ENCODE measurements at places on chromosomes 7 and 10.

DNA sequence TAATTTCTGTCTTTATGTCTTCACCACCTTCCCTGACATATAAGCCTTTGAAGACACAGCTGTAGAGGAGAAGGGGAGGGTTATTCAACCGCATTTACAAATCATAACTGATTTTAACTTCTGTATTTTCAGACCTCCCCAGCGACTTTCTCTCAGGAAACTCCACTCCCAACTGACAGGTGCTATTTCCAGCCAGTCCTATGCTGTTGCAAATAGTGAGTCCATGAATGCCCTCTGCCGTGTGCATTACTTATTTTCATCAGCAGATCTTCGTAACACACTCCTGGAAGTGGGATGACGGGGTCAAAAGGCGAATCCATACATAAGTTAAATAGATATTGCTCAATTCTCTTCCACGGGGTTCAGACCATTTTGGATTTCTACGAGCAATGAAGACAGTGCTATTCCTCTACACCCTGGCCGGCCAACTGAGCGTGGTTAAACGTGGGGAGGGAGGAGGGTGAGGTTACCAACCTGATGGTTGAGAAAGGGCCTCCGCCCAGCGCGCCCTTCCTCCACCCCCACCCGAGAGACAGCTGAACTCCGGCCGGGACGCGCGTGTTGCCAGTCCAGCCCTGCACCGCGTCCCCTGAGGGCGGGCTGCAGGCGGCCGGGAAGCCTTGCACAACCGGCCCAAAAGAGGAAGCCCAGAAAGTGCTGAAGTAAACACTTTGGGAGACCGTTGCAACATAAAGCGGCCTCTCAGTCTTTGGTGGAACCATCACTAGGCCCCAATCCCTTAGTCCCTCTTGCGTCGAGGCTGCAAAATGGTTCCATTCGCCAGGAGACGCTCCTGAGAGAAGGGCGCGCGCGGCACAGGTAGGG, at the start of gene APBB1IP:
APBB1IP (plus strand) TSS at position 705 of the 825 bp plus-strand sequence. CDS start 53,986 bp downstream, outside the sequence.
- ATAC-seq: peak; percentile 93

DNA sequence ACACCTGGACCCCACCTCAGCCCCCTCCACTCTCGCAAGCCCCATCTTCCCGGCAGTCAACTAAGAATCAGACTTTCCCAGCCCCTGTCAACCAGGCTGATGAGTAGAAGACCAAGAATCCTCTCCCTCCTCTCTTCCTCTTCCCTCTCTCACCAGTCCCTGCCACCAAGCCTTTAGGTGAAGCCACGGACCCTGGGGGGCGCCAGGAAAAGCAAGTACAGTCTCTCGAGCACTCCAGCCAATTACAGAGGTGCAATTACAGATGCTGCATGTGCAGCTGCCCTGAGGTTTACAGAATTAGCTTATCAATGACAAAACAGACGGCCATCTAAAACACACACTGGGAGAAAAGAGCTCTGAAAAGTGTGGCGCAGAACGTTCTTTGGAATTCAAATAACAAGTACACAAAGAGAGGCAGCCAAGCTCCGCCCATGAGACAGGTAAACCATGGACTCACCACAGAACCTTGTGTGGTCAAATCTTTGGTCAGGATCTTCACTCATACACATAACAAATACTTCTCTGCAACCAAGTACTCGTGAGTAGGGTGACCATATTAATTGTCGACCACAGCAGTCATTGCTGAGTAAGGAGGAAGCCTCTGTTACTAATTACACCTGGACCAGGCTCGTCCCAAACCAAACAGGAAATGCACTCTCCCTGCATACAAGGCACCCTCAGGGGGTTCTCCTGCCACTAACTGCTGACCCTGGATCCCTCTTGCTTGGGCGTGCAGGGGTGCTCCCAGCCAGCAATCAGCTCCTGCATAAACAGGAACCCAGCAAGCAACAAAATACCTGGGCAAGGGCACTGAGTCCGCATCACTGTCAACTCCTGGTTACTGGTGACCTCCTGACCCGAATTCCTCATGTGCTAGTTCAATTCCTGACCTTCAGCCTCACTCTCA, 189.2 kb downstream of the FAM107B start:
- ATAC-seq: no peak

GRCh38 chr7:135189221-135189662, 18.7 kb upstream of the CYREN start:
- ATAC-seq: no peak

- ATAC-seq: no peak
Observed at GRCh38 chr10:70038923-70039322, 13.7 kb upstream of the MACROH2A2 start.

DNA sequence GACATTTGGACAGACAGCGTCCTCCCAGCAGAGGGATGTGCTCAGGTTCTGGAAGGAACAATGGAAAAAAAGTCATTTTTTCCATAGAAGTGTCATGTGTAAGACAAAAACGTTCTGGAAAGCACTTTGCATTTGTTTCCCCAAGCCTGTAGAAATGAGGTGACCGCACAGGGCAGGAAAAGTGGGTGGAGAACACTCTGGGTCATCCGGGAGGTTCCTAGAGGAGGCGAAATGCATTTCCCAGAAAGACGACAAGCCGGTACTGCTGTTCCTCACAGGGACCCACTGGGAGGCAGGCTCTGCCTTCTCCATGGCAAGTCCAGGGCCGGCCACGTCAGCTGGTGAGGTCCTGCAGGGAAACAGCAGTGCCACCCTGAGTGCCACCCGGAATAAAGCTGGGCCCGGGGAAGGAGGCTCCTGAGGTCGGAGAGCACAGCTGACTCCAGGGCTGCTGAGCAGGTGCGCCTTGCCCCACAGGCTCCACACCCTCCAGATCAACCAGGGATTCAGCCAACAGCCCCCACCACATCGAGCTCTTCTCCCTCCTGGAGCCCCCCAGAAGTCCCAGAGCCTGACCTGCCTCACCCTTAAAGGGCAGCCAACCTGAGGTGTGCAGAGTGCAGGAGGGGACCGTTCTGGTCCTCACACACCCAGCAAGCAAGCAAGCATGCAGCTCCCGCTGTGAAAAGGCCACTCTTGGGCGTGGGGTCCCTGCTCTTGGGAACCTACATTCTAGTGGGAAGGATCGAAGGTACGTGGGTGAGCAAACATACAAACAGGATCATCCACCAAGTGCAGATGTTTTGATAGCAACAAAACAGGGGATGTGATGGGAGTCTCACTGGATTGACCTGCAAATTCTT, 28.8 kb upstream of the INPP5A start:
- no peak for ATAC-seq

DNA sequence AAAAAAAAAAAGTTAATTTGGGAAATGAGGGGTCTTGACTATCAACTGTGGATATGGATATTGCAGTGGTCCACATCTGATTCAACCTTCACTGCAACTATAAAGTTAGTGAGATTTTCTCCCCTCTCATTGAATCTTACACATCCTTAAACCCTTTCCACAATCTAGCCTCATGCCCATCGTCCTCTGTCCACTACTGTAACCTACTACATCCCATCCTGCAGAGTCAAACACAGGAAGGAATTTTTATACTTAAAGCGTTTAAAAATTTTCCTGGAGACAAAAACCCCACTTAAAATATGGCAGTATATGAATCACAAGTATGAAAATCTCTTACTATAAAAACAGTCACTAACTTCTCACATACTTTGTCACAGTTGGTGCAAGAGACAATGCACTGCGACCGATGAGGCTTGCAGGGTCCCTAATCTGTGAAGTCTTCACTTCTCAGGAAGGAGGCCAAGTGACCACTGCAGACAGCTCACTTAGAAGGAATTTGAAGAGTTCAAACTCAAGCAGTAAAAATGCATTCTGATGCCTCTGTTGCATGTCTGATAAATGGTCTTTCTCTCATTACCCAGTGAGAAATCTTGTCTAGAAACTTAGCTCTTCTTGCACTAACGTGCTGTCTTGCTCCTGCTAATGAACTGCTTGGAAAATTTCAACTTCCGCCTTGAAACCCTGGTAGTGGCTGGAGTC, 50.3 kb upstream of the ST8SIA6 start:
- ATAC-seq: no peak

GRCh38 chr10:23412223-23412622, 26.7 kb upstream of the OTUD1 start:
- peak; percentile 62 for ATAC-seq

DNA sequence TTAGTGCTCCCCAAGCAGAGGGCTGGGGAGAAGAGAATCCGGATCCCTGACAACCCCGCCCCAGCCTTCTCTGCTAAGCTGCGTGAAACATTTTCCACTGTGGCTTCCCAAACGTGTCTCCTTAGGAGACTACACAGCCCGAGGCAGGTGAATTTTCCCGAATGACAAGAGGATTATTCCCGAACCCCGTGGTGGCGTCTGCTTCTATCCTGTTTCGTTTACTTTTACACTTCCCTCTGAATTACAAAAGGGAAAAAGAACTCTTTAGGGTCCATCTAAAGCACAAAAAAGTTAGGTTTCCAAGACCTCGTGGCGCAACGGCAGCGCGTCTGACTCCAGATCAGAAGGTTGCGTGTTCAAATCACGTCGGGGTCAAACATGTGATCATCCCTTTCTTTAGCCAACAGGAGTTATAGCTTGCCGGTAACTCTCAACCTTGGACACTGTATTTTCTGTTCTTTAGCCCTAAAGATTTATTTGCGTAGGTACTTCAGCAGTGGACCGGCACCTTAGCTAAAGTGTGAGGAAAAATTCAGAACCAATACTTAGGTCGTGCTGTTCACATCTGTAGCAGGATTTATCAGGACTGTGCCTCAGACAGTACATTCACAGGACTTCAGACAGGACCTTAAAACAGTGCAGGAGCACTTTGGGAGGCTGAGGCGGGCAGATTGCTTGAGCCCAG, 3.2 kb upstream of the ZNF789 start:
- no peak for ATAC-seq

GRCh38 chr7:158239290-158239981, 348.2 kb downstream of the PTPRN2 start:
- no peak for ATAC-seq

DNA sequence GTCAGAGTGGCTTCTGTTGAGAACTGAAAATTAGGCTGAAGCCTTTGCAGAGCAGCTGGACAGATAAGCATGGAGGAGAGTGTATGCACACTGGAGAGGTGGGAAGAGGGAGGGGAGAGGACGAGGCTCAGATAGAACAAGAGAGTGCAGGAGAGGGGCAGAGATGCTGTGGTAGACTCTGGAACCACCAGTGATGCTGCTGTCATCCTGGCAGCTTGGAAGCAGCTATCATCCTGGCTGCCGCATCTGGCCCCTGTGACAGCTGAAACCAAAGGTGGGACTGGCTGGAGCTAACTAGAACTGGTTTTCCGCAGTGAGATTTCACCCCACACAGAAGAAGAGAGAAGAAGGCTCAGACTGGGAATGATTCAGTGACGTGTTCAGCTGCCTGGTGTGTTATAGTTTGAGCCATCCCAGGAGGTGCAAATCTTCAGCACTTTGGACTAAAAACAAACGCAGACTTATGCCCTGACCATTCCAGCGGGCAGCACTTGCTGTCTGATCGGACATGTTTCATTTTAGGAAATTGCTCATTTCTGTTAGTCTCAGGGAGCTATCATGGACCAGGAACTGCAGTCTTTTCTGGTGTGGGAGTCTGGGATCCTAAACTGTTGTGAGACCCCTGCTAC, 38.4 kb downstream of the EEPD1 start:
- peak; percentile 3 for ATAC-seq

DNA sequence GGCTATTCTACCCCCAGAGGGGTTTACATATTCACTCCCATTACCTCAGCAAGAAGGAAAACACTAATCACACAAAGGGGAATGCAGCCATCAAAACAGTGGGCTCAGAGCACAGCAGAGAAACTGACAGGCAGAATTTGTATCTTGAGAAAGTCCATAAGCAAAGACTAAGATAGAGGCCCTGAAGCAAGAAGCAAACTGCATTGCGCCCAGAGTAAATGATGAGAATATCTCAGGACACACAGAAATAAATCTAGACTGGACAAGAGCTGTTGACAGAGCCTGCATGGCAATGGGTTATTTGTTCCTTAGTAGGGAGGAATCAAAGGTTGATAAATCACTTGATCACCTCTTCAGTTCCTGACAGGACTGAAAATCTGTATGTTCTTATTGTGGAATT, 440.7 kb upstream of the CELF2 start:
- ATAC-seq: no peak

DNA sequence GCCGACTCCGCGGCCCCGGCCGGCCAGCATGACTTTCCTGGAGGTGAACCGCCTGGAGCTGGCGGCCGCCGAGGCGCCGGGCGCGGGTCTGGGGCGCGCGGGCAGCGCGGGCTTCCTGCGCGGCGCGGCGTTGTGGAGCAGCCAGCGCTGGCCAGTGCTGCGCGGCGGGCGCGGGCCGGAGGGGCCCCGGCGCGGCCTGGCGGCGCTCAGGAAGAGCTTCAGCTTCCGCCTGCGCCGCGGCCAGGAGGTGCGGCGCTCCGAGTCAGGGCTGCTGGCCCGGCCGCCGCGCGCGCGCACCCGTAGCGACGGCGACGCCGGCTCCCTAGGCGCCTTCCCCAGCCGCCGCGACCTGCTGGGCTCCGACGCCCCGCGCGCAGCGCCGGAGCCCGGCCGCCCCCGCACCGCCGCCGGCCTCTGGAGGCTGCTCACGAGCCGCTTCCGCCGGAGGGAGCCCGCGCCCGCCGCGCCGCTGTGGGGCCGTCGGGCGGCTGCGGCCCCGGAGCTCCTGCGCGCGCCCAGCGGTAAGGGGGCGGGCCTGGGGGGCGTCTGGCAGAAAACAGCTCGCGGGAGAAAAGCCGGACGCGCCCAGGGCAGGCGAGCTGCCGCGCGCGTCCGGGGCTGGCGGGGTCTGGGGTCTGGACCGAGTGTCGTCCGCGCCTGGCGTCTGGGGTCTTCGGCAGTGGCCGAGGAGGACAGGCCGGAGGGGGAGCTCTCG, 29.0 kb downstream of the AGAP3 start:
- peak; percentile 25 for ATAC-seq

DNA sequence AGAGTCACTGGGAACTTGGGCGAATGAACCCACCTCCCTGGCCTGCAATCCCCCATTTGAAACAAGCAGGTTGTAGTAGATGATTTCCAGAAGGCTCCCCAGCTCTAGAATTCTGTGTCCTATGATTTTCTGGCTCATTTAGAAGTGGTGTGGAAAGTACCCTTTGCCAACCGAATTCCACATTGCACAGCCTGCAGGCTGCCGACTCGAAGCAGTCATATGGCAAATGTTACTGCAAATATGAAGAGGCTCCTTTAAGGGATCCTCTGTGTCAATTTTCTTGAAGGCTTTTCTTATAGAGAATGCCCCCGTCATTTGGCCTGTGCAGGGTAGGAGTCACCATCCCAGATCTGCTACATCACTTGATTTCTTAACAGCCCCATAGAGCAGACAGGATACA, 5.6 kb downstream of the PODXL start:
- no peak for ATAC-seq

DNA sequence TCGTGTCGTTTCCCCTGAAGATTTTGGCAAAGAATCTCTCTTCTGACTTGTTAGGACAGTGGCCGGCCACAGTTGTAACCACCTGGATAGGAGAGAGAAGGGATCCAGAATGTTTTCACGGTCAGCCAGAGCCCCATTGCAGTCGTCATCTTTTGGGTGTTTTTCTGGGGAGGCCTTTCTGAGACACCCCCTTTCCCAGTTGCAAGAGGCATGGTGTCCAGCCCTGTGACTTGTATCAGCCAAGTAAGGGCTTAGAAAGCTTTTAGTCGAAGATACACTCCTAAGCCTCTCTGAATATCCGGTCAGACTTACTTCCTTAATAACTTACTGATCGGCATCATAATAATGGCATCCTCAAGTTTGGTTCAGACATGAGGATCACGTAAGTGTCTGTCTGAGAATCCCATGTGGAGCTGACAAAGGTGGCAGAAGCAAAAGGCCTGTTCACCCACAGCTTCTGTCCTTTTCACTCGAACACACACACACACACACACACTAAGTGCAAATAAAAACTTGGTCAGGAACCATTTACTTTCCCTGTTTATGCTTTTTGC, 435.7 kb upstream of the GALNT17 start:
- no peak for ATAC-seq

Measured in stimulated activated memory B cell treated with anti-CD40 and anti-IgM and Interleukin-4, amounts not matched to agents 10 μg/mL and 1 μg/mL and 100 μg/mL, for 72 hours (primary cell).